ENCODE measurements at places on chromosomes 12 and 14.

DNA sequence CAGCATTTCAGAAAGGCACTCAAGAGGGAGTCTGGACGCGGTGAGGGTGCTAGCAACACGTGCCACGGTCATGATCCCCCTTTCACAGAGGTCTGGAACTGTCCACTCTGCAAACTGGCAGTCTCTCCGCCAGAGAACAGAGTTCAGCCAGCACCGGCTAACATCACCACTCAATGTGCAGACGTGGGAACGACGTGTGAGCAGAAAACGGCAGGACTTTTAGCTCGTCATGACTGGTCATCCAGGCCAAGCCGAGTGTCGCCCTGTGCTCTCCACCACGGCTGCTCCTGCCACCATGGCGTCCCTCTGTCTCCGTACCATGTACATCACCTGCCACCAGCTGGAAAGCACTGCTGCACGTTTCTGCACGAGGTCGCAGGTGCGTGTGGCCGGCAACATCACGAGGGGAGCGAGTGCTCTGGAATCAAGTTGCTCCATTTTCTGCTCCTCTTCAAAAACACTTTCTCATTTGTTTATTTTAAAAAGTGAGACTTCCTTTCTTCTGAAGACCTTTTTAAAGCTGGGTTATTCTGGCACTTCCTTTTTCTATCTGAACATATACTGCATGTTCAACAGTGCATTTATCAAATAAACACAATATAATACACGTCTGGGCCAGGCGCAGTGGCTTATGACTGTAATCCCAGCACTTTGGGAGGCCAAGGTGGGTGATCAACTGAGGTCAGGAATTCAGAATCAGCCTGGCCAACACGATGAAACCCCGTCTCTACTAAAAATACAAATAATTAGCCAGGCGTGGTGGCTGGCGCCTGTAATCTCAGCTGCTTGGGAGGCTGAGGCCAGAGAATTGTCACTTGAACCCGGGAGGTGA is 28.0 kb downstream of the SLC15A4 start:
- no peak for DNase-seq

DNA sequence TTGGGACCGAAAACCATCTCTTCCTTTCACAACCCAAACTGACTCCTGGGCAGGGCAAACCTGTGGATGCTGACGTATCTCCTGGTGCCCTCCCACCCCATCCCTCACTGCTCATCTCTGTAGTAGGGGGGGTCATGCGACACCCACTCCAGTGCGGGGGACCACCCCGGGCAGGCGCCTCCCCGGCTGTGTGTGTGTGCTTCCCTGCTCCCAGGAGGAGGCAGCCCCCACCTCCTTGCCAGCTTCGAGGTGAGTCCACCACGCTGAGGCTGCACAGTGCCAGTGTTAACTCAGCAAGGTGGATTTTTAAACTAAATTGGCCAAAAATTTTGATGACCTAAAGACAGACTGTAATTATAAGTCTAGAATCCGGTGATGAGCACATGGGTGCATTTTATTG is 46.2 kb upstream of the BEGAIN start:
- no peak for DNase-seq

GRCh38 chr14:100666851-100667250 is 59.8 kb upstream of the DLK1 start:
- DNase-seq = no peak

- peak; percentile 29 for DNase-seq
These were observed 62.7 kb upstream of the HECTD1 start for GRCh38 chr14:31270196-31270772.

DNA sequence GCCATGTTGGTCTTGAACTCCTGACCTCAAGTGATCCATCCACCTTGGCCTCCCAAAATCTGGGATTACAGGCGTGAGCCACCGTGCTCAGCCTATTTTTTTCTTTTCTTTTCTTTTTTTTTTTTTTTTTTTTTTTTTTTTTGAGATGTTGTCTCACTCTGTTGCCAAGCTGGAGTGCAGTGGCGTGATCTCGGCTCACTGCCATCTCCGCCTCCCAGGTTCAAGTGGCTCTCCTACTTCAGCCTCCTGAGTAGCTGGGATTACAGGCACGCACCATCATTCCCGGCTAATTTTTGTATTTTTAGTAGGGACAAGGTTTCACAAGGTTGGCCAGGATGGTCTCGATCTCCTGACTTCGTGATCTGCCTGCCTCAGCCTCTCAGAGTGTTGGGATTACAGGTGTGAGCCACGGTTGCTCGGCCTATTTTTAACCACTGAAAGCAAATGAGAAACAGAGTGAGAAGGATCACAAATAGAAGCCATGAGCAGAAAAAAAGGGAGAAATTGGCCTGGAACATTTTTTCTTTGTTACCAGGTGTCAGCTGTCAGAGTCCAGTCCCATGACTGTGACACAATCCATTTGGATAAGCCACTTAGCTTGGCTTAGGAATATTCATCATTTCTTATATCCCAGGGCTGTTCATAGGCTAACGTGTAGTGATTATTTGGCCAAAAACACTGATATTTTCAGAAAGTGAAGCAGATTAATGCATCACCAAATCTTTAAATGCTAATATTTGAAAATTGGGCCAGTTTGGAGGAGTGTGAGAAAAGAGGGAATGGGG is 7.9 kb upstream of the NFKBIA start:
- no peak for DNase-seq

DNA sequence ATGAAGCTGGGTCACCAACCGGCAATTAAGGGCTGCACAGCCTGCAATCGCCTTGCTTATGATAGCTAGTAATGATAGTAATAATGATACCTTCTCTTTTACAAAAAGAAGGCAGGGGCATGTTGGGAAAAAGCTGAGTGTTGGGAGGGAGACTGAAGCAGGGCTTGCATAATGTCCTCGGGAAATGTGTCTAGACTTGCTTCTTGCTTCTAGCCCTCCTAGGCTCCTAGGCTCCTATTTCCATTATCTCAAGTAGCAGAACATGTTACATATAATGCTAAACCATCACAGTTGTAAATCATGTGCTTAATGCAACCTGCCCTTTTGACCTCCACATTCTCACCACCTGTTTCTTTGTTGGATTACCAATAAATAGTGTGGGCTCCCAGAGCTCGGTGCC is 18.7 kb downstream of the RERGL start:
- DNase-seq = no peak

DNA sequence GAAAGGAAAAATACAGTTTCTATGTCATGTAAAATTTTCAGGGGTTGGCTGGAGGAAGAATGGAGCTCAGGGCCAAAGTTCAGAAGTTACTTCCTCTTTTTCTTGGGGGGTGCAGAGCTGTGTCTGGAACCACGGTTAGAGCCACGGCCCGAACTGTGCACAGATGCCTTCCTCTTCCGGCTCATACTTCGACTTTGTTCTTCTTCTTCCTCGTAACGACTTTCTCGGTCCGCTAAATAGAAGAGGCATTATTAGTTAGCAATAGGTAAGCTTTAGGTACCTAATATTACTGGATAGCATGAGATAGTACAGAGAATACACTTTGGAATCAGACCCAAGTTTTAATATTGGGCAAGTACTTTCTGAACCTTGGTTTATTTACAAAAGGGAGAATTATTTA is 31.2 kb downstream of the SUPT16H start:
- peak; percentile 77 for DNase-seq

DNA sequence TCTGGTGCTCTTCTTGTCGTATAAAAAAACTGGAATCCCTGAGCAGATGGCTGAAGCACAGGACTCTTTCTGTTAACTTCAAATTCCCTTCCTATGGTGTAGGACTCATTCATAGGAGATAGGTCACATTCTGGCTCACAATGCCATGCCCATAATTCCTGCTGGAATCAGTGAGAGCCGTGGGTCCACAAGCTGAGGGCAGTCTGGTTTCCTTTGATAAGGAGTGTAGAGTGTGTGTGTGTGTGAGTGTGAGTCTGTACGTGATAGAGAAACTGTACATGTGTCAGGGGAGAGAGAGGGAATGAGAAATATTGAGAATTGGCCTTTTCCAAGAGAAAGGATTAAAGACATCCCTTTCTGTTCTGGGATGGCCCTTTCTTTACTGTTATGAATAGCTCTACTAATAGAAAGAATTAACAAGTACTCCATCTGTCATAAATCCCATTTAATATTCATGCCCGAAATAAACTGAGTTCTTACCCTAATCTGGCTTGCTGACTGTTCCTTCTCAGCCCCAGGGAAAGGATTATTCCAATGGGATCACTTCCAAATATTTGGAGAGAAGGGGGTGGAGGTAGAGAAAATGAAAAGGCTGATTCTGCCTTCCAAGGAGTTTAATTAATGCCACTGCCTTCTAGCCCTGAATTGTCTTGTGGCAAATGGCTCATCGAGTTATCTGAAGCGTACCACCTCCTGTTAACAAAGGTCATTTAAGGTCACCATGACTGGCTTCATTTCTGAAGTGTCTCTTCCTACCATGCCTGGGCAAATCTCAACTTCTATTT is 79.0 kb downstream of the TMX1 start:
- DNase-seq = no peak

DNA sequence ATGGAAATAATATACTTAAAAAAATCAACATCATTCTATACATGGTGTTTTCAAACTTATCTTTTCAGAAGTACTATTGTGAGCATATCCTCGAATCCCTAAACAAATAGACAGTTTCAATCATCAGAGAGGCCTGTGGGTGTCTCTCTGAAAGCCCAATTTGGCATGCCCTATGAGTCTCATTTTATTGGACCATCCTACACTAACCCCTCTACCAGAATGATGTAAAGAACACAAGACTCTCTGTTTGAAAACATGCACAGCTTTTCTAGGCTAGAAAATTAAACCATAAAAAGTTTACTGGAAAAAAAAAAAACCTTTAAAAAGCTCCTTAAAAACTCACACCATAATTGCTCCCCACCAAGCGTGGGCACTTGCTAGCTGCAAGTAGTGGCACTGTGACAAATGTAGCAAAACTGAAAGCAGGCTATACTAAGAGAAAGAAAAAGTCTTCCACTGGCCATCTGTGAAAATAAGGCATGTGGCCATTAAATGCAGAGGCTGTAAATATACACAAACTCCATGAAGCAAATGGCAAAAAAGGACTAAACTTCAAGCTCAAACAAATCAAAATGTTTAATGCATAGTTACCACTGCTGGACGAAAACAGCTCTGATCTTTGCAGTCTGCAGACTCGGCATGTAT is 394.2 kb downstream of the SOX5 start:
- DNase-seq = no peak

DNA sequence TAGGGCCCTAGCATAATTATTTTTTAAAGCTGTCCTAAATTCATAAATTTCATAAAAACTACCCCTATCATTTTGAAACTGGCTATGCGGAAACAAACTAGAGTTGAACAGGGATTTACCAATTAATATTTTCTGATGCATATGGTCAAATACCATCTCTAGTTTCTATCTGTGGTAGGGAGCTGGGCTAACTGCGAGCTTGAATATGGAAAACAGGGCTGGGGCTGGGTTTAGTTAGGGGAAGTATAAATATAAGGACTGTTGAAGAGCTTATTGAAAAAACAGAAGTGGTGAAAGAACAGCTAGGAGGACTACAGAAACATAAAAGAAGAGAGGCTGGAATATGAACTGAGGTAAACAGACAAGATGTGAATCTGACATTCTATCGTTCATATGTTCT is 91.8 kb downstream of the SLC38A1 start:
- peak; percentile 65 for DNase-seq

DNA sequence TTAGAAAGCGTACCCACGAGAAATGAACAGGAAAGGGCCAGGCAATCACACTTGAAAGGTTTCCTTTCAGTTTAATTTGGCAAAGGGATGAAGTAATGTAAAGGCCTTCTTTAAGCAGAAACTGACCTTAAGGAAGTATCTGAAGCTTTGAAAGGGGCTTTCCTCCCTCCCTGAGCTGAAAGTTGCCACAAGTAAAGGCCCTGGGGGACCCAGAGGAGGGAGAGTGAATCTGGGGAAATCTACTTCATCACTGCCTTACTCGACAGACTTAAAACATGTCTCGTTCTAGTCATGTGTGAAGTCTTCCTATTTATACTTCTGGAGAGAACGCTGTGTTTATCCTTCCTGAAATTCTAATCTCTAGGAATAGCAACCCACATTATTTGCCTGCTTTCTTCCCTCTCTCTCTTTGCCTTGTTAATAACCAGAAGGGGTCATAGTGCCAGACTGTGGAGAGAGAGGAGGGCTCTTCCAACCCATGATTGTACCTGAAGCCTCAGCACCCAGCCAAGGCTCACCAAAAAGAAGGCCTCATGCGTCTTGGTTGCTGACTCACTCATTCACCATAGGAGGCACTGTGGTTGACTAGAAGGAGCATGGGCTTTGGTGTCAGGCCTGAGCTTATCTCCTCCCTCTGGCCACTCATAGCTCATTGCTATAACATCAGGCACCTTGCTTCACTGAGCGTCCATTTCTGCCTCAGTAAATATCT is 10.2 kb upstream of the GPX2 start:
- DNase-seq = peak; percentile 51

DNA sequence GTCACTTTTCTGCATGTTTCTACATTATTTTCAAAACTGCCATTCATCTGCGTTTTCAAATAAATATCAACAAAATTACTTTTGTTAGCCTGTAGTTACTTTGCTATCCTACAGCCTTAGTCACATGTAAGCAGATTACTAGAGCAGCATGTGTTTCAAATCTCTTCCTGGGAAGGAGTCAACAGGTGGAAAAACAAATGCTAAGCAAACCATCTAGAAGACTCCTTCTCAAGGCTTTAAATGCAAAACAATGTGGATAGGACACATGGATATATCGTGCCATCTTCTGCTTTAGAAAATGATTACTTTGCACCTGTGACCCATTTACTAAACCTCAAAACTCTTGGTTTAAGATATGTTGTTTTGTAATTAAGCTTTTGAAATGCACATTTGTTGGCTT is 108.9 kb downstream of the SSPN start:
- no peak for DNase-seq

DNA sequence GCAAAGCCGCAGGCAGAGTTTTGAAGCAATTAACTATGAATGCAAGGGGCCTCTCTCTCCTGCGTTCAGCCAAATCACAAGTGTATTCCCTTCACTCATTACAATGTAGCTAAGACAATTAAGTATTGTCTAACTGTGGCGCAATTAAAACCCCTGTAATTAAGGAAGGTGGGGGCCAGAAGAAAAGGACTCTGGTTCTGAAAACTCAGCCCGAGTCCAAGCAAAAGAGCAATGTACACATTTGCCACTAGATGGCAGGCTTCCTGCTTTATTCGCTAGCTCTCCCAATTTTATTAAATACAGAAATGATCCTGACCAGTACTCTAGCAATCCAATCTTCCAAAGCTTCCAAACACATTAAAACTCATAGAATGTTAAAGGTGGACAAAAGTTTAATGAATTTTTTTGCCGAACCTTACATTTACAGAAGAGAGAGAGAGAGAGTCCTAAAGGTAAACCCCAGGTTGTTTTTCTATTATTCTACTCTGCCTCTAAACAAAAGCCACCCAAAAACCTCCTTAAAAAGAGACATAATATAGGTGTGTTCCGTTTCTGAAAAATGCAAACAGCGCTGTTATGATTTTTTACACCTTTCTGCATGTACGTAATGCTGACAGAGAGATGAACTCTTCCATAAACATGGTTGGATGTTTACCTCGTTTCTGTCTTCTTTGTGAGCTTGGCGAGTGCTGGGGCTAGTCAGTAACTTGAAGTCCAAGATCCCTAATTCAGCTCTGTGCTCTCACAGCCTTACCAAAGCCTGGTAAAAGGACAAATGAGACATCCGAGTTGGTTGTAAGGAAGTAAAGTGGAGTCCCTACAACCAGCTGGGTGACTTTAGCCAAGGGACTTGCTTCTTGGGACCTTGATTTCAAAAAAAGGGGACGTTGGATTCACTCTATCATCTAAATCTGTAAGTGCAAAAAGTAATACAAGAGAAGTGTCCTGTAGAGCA is 50.9 kb upstream of the VASH1 start:
- DNase-seq = peak; percentile 60

- DNase-seq = no peak
These were observed 60.4 kb downstream of the TMTC3 start for GRCh38 chr12:88202500-88202899.
